ENCODE measurements at places on chromosomes 4 and X.

DNA sequence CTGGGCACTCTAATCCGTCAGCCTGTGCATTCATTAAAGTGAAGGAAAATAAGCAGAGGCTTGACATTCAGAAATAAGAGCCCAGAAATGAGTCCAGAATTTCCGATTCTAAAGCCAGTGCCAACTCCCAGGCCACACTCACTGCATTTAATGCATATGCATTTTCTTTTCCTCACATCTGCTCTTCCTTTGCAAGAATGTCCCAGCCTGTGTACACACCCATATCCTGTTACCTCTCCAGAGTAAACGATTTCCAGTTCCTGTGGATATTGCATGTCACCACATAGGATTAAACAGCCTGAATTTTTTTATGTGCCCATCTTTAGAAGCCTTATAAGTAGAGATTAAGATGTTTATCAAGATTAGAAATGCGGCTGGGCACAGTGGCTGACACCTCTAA lies 27.5 kb downstream of the ARX start:
- DNase-seq, result no peak

GRCh38 chrX:124415115-124415800 lies 68.9 kb downstream of the SH2D1A start:
- DNase-seq, result no peak

- DNase-seq, result no peak
These were observed 31.0 kb downstream of the TMSB4X start for GRCh38 chrX:13005661-13006473.

- DNase-seq, result no peak
These were observed 15.8 kb upstream of the RAB33B start for GRCh38 chr4:139438141-139438540.

DNA sequence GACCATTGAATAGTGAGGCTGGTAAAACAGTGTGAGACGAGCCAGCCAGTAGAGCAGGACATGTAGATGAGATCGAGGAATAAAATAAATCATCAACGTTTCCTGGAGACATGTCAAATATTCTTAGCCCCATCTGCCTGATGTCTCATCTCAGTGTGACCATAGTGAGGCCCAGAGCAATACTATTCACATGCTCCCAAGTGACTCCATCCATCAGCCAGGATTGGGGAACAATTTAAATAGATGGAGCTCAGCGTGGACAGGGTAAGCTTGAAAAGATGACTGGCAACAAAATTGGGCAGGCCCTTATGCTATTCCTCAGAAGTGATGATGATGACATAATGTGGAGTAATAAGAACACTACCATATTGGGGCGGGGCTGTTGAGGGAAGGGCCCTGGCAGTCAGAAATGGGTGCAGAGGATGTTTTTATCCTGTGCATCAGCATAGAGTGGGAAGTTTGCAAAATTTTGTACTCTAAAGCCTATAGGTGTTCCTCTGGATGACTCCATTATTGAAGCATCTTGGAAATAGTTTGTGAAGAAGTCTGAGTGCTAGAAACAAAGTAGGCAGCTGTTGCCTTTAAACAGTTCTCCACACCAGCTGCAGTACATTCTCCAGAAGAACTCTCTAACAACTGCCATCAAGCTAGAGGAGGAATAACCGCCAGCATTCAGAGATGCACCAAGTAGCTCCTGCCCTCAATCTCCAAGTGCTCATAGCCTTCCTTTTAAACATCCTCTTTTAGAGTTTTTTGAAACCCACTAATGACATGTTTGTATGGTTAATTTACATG lies 333.0 kb downstream of the DCHS2 start:
- DNase-seq, result no peak

DNA sequence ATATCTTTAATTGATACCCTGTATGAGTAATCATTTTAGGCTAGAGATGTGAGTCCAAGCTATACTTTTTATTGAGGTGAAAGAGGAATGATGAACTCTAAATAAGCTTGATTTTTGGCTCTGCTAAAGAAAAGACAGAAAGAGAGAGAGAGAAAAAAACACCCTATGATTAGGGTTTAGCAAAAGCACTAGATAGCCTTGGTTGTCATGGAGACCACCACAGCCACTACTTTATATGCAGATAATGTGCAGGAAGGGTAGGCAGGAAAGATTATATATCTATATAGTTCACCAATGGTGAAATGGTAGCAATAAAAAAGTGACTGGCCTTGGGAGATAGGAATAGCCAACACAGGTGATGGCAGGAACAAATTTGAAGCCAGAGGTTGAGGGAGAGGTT lies 69.9 kb upstream of the CAMK2D start:
- DNase-seq, result no peak

DNA sequence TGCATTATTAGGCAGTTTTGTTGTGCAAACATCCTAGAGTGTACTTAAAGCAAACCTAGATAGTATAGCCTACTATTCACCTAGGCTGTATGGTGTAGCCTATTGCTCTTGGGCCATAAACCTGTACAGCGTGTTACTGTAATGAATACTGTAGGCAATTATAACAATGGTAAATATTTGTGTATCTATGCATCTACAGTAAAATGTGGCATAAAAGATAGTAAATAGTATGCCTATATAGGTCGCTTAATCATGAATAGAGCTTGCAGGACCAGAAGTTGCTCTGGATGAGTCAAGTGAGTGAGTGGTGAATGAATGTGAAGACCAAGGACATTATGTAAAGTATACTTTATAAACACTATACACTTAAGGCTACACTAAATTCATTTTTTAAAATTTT lies 16.6 kb downstream of the USO1 start:
- DNase-seq, result no peak

- no peak for DNase-seq
These were observed 59.6 kb downstream of the ADGRA3 start for GRCh38 chr4:22456291-22456690.

DNA sequence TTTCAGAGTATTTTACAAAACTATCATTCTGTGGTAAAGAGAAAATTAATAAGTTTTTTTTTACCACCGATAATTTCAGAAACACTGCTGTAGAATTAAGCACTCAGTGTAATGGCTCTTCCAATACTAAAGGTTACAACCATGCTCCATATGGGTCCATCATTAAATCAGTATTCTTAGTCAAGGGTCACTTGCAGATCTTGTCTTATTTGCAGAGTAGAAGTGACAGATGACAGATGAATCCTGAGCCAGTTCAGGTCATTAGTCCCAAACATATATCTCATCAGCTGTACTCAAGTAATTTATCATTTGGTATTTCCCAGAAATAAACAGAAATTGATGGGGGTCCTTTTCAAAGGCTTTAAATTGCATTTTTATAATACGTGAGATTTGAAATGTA lies 182.9 kb downstream of the CFAP47 start:
- DNase-seq, result no peak

Data from activated effector memory CD4-positive, alpha-beta T cell treated with anti-CD3 and anti-CD28 coated beads, Interleukin-2, amount 50 U/mL, for 16 hours (primary cell).